ENCODE measurements at places on chromosomes 16 and 17.

DNA sequence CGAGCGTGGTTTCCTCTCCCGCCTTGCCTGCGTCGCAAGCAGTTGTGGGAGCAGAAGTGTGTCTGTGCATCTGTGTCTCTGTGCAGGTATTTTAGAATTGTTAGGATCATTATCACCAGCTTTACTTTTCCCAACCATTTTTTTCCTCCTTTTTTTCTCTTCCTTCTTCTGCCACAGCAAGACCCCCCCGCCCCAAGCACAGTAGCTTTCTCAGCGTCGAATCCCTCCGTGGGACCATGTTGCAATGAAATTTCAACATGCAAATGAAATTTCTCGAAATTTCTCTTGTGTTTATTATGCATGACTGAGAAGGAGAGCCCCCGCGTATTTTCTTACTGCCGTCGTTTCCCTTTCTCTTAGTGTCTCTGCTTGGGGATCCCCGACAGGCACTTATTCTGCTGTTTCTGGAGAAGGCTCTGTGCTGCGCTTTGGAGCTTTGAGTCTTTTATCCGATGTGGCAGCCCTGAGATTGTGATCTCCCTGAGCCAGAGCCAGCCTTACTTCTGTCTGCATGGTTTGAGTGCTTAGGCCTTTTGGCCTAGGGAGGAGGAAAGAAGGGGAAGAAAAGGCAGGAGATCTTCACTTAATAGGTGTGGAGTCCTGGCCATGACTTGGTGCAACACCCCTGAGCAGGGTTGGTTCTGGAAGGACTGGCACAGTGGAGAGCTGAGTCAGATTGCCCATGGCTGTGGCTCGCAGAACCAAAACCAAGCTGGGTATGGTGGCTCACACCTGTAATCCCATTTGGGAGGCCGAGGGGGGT lies 5.0 kb downstream of the ARMC7 start:
- DNase-seq: no peak

- DNase-seq: no peak
Measured at GRCh38 chr16:85176541-85177447, 64.5 kb upstream of the CIBAR2 start.

DNA sequence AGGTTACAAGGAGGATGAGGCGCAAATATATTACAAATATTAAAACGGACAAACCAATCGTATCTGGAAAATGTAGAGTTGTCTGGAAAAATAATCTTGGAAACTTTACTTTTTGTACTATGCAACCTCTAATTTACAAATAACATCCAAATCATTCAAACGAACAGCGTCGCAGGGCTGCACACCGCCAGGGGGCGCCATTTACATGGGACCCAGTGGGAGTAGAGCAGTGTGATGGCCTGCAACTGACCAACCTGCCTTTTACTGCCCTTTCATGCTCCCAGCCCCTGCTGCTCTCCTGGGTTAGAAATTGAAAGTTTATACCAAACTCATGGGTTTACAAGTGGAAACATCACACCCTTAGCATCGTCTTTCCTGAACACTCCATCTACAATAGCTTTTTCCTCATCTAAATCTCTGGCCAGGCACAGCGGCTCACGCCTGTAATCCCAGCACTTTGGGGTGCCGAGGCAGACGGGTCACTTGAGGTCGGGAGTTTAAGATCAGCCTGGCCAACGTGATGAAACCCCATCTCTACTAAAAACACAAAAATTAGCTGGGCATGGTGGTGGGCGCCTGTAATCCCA lies 10.0 kb downstream of the PITPNC1 start:
- DNase-seq: peak; percentile 57

DNA sequence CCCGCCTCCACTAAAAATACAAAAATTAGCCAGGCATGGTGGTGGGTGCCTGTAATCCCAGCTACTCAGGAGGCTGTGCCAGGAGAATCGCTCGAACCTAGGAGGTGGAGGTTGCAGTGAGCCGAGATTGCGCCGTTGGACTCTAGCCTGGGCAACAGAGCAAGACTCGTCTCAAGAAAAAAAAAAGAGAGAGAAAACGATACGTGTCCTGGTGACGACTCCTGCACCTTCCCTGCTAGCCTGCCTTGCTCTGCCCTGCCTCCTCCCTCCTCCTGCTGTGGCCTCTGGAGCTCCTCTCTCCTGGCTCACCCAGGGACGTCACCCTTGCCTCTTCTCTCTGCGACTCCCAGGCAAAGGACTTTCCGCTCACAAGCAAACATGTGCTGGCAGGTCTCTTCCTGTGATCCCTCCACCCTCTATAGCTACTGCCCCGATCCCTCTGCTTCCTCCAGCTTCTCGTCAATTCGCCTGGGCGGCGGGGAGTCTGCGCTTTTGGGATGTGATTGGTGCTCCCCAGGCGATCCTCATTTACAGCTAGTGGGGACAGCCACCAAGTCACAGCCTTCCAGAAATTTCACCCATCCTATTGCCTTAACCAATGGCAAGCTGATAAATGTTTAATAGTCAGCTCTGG lies 25.5 kb upstream of the CBX4 start:
- no peak for DNase-seq

- DNase-seq: no peak
Measured at GRCh38 chr16:27232061-27232900, 29.0 kb downstream of the KDM8 start.

DNA sequence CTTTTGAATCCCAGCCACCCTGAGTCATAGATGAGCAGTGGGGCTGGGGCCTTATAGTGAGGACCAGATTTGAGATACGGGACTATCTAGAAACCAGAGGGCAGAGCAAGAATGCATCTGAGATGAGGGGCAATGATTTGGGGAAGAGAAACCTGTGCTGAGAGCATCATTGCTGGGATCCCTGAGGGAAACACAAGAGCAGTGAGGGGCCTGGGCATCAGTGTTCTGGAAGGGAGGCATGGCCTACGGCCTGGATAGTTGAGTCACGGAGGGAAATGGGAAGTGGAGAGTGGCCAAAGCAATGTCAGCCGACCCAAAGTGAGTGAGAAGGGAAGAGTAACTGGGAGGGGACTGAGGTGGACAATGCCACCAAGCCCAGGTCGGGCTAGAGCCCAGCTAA lies 5.2 kb downstream of the CAMTA2 start:
- no peak for DNase-seq

DNA sequence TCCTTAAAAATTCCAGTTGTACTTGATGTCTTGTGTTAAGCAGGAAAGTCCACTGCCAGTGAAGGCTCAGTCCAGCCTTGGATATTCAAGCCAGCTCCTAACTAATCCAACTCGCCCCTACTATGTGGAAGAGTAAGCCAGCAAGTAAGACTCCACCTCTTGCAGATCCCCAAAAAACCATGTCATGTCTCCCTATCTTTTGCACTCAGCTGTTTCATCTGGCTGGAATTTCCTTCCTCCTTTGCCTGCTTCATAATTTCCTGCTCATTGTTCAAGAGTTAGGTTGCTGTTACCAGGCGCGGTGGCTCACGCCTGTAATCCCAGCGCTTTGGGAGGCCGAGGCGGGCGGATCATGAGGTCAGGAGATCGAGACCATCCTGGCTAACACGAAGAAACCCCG lies 37.8 kb downstream of the RBBP6 start:
- no peak for DNase-seq

- no peak for DNase-seq
Measured at GRCh38 chr16:57304169-57305061, 19.9 kb upstream of the PLLP start.

GRCh38 chr17:82843904-82844680 lies 4.3 kb upstream of the ZNF750 start:
- no peak for DNase-seq

DNA sequence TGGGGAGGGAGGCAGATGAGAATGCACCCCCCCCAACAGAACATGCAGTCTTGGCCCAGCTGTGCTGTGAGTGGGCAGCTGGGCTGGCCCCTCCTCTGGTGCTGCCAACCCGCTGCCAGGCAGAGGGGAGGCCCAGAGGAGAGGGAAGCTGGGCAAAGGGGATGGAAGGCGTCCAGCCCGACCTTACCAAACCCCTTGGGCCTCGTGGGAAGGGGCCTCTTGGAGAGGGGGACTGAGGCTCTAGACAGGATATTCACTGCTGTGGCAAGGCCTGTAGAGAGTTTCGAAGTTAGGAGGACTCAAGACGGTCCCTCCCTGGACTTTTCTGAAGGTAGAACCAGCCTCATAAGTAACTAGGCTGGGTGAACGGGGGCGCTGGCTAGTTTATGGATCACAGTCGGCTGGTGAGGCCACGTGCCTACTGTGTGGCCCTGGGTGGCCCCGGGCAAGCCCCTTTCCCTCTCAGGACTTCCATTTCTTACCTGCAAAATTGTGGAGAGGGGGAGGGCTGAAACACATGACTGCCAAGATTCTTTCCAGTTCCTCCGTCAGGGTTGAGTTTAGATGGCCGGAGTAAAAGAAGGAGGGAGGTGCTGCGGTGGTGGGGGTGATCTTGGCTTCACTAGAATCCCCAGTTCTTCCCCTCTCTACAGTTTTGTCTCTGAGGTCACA lies 857 bp upstream of the STAT5A start:
- DNase-seq: no peak

DNA sequence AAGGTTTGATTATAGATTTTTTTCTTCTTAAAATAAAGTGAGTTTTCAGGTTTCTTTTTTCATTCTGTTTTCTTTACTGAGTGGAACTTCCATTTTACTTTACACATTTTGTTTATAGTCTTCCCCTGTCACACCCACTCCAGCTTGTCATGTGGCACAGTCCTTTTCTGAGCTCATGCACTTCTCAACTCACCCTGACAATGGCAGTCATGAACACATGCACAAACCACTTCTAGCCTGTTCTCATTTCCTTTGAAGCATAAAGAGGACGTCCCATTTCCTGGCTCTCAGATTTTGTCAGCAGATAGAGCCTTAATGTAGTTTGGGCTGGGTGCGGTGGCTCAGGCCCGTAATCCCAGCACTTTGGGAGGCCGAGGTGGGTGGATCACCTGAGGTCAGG lies 168.0 kb downstream of the AHSP start:
- DNase-seq: peak; percentile 52

DNA sequence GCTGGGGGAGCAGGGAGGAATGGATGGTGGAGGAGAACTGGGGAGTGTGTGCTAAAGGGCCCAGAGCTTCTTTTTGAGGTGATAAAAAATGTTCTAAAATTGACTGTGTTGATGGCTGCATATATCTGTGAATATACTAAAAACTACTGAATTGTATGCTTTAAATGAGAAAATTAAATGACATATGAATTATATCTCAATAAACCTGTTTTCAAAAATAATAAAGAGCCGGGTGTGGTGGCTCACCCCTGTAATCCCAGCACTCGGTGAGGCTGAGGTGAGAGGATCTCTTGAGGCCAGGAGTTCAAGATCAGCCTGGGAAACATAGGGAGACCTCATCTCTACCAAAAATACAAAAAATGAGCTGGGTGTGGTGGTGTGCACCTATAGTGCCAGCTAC lies 16.8 kb downstream of the SRL start:
- DNase-seq: no peak

DNA sequence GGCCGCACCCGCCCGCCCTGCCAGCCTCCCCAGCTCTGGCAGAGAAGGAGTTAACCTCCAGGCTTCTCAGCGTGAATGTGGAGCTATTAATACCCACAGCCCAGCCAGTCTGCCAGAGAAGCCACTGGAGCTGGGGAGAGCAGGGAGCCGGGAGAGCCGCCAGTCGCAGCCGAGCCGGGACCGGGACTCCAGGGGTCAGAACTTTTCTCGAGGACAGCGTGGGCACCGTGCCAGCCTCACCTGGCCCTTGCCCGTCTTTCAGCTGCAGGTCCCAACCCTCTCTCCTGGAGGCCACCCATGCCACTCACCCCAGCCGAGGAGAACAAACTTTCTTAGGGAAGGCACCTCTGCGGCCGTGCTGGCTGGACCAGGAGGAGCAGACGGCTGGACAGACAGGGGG lies 33.8 kb upstream of the SBK1 start:
- no peak for DNase-seq

DNA sequence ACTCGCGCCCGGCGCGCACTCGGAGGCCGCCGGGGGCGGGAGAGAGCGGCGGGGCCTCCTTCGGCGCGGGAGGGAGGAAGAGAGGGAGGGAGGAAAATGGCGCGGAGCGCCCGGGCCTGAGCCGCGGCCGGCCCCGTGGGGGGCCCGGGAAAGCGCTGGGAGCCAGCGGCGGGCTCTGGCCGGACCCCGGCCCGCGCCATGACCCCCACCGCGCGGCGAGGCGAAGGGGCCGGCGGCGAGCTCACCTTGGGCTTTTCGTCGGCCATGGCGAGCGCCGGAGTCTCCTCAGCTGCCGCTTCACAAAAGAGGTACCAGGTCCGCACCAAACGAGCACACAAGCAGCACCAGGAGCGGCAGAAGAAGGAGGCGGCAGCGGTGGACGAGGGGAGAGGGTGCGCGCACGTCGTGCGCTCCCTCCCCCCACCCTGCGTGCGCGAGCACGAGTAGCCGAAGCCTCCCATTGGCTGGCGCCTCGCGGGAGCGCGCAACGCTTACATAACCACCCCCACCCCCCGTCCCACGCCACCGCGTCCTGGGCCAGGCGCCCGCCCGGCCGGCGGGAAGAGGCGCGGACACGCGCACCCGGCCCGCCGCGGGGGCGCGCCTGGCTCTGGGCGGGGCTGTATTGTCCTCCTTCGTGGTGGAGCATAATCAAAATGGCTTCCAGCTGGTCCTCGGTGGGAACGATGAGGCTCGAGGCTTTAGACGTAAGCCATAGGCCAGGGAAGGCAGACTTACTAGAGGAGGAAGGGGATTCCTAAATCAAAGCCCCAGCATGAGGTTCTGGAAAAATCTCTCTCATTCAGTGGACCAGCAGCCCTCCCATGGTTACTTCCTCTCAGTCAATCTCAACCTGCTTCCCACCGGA lies at the start of gene SUMO2:
Gene SUMO2, minus strand, starts transcription at position 391 of the 868 bp plus-strand sequence. Its CDS starts 125 bp downstream, at position 266.
- peak; percentile 89 for DNase-seq

DNA sequence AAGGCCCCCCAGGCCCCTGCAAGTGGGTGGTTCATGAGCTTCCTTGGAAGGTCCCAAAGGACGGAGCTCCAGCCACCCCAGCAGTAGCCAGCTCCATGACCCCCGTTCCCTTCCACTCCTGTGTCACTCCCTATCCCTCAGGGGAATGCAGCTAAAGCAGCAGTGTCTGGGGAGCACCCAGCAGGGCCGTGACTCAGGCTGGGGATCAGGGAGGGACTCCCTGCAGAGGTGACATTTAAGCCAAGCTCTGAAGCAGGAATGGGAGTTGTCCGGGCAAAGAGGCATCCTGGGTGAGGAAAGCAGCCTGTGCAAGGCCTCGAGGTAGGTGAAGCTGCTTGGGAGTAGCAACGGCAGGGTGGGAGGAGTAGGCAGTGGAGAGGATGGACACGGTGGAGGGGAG lies 11.1 kb upstream of the NPTX1 start:
- no peak for DNase-seq

GRCh38 chr17:62064029-62064790 lies 868 bp downstream of the MED13 start:
- no peak for DNase-seq

DNA sequence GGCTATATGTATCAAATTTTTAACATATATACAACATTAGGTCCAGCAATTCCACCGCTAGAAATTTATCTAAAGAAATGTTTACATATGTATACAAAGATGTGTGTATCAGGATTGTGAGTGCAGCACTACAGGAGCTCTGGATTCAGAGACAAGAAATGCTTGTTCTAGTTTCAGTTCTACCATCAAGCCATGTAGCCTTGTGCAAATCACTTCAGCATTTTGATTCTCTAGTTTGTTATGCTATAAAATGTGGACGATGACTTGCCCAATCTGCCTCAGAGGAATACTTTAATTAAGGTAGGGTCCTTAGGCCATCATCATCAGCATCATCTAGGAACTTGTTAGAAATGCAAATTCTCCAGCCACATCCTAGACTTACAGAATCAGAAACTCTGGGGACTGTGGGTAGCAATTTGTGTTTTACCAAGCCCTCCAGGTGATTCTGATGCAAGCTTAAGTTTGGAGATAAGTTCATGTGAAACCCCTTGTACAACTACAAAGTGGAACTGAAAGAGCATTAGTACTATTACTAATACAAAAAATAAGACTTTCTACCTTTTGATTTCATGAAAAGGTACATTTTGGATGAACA lies 131.2 kb upstream of the CORO6 start:
- no peak for DNase-seq
